ENCODE measurements at places on chromosomes 5 and 9.
A peak's percentile ranks its signal among the peaks of the same experiment; 100 is the strongest.

DNA sequence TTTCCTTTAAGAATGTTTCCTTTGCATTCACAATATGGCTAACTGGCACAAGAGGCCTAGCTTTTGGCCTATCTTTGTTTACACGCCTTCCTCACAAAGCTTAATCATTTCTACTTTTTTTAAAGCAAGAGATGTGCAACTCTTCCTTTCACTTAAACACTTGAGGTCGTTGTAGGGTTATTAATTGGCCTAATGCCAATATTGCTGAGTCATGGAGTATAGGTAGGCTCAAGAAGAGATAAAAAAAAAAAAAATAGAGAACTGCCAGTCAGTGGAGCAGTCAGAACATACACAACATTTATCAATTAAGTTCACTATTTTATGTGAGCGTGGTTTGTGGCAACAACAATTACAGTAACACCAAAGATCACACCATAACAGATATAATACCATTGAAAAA lies 5.9 kb downstream of the FKBP15 start:
- no peak for DNase-seq

DNA sequence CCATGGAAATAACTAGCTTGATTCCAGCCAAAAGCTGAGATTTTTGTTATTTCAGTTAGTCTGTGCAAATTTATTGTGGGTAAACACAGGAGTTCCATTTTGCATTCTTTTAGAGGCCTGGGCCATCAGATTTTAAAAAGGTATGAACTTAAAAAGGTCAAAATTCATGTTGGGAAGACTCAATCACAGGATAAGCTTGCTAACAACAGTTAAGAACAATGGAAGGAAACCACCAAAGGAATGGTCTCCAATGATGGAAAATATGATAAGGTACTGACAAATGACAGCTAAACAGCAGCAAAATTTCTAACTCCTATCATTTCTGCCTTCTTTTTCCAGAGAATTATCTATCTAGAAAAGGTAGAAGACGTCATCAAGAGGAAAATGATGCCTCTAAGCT lies 16.0 kb downstream of the ABITRAM start:
- DNase-seq = no peak

DNA sequence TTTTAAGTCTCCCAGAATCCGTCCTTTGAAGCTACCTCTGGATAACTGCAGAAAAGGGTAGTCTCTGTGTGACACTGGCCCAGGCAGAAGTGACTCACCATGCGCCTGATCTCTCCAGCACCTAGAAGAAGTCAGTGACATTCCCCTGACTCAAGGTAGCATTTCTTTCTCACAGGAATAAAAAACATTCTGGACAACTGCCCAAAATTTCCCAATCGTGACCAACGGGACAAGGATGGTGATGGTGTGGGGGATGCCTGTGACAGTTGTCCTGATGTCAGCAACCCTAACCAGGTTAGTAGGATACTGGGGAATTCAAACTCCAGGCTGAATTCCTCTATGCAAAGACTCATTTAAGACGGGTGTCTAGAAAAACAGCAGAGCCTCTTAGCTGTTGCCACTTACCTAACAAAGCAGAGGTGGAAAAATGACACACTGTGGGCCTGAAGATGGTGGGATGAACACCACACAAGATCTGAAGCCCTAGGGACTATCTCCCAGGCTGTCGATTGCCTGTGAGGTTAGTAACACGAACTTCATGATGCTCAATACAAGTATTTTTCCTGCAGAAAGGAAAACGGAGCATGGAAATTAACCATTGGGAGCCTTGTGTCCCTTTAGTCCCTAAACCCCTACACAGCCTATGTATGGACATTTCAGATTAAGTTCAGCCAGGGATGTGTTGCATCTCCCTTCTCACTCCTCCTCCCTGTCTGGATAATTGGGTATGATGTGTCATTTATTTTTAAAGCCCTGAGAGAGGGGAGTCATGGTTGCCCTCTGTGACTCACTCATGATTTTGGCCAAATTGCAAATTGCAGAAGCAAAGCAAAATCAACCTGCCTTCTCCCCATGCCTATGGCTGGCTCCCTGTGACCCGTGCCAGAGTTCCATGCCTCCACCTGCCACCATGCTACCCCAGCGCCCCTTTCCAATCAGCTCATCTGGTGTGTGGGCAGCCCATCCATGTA lies 37.2 kb downstream of the THBS4 start:
- no peak for DNase-seq

DNA sequence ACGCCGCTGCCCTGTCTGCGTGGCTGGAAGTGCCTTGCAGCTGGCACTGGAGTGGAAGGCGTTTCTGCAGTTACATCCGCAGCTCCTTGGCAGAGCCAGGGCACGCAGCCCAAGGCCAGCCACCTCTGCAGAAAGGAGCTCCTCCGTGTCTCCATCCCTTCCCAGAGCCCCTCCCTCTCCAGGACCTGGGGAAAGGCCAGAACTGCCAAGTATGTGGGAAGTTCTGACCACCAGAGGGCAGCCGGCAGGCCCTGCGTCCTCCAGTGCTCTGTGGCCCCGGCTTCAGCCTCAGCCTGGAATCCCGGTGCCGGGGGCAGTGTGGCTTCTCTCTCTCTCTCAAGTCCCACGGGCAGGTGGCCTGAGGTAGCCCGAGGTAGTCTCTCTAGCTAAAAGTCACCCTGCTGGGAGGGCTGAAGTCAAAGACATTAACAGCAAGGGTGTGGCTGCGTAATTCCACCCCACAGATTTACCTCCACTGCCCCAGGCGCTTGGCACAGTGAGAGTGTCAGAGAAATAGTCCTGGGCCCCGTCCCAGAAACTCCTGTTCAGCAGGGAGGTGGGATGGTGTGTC lies 101.7 kb upstream of the FCN2 start:
- no peak for DNase-seq

DNA sequence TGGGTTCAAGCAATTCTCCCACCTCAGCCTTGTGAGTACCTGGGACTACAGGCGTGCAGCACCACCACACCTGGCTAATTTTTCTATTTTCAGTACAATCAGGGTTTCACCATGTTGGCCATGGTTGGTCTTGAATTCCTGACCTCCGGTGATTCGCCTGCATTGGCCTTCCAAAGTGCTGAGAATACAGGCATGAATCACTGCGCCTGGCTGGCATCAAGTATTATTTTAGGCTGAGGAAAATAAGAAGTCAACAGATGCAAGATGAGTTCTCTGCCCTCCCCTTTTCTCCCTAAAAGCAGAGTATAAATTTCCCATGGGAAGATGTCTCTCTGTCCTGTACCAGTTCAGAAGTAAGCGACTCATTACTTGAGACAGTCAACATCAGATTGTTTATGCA lies 71.5 kb downstream of the ELAVL2 start:
- DNase-seq = peak; percentile 51

- no peak for DNase-seq
Measured at GRCh38 chr5:175516933-175517823, 38.8 kb downstream of the SFXN1 start.

DNA sequence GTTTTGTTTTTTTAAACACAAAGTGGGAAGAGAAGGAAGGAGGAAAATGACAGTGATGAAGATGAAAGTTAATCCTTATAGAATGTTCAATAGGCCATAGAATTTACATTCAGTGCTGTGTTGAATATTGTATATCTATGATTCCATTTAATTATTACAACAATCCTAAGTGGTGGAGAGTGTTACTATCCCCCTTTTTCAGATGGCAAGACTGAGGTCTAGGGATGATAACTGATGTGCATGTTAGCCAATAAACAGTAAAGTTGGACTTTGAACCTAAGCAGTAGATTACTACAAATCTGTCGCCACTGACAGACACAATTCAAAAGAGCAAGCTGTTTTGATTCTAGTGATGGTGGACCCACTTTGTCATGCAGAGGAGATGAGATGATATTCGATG lies 237.9 kb downstream of the ARHGAP26 start:
- DNase-seq = no peak

GRCh38 chr9:109910671-109911518 lies 130.9 kb downstream of the PALM2AKAP2 start:
- DNase-seq = no peak

DNA sequence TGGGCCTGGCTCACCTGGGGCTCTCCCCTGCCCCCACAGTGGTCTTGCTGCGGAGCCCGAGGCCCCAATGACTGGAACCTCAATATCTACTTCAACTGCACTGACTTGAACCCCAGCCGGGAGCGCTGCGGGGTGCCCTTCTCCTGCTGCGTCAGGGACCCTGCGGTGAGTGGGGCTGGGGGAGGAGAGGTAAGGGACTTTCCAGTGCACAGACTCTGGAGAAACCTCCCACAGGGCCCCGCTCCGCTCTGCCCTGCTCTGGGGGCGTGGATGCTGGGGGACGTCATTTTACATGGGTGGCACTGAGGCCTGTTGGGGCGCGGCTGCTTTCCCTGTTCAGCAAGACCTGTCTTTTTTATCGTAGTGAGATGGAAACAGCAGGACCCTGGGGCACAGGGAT lies 7.6 kb downstream of the TSPAN17 start:
- no peak for DNase-seq

DNA sequence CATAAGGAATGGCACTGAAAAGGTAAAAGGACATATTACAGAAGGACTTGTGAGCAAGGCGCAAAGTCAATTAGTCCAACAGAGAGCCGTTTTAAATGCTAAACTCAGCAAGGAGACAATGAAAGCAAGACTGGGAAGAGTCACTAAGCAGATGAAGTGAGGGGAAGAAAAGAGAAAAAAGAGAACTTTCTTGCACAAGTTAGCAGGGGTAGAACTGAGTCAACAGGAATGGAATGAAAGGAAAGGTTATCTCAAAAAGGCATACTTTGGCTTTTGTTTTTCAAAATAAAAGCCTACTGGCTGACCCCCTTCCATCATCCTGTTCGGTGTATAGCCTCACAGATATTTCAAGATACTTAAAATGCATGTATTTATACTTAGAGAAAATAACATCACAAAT lies 75.0 kb downstream of the NR6A1 start:
- DNase-seq = no peak

DNA sequence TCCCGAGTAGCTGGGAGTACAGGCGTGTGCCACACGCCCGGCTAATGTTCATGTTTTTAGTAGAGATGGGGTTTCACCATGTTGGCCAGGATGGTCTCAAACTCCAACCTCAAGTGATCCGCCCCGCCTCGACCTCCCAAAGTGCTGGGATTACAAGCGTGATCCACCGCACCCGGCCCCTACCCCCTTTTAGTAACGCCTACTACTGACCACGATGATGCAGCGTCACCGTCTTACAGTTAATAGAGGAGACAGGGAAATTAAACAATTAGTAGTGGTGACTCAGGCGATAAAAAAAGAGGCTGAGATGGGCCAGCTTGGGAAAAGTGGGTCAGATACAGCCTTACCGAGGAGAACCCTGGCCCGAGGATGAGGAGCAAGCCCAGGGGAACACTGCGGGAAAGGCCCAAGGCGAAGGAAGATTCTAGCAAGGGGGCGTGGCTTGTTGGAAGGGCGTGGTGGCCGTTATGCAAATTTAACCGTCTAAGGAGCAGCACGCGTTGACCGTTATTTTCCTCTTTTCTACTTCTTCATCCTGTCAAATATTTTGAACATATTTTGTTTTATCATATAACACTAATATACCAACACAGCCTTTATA lies 1.6 kb upstream of the SETX start:
- no peak for DNase-seq

DNA sequence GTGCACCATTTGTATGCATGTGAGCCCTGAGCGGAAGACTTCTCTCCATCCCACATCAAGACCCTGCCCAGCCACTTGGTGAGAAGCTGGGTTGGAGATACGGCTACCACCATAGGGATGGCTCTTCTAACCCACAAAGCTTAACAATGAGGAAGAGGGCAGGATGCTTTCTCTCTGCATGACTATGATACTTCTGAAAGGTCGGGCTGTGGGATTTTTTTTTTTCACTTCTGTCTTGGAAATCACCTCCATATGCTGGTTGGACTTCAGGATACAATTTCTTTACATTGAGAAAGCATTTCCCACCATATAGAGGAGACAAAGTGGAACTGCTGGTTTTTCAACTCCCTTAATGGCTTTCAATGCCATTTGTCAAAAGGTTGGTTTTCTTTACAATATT lies 30.5 kb downstream of the ZNF366 start:
- no peak for DNase-seq

Data from RWPE2 (cell line).